Stimulated activated CD4-positive, alpha-beta T cell treated with anti-CD3 and anti-CD28 coated beads, TNF-alpha, amount 100 ng/mL, for 4 hours (primary cell): ENCODE measurements at places on chromosomes 1 and 21.

- no peak for DNase-seq
Observed at GRCh38 chr1:204571128-204571527, 54.9 kb downstream of the MDM4 start.

DNA sequence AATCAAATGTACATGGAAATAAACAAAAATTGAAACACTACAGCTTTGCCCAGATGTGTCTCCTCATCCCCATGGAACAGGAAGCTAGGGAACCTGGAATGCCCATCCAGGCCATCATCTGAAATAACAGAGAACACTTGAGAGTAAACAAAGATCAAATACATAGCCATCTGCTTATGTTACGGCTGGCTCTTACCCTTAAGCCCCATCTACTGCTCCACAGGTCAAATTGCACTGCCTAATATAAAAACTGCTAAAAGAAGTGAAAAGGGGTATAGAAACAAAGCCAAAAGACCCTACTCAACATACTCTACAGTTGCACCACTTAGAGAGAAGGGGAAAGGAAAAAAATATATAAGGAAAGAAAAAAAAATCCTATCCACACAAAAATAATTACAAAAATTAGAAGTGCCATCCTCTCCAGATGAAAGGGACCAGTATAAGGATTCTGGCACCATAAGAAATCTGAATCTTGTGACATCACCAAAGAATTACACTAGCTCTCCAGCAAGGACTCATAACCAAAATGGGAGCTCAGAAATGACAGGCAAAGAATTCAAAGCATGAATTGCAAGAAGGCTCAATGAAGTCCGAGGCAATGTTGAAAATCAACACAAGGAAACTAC, 26.9 kb downstream of the OR6Y1 start:
- DNase-seq, result no peak

GRCh38 chr21:43021756-43022600, 47.6 kb downstream of the PKNOX1 start:
- no peak for DNase-seq

DNA sequence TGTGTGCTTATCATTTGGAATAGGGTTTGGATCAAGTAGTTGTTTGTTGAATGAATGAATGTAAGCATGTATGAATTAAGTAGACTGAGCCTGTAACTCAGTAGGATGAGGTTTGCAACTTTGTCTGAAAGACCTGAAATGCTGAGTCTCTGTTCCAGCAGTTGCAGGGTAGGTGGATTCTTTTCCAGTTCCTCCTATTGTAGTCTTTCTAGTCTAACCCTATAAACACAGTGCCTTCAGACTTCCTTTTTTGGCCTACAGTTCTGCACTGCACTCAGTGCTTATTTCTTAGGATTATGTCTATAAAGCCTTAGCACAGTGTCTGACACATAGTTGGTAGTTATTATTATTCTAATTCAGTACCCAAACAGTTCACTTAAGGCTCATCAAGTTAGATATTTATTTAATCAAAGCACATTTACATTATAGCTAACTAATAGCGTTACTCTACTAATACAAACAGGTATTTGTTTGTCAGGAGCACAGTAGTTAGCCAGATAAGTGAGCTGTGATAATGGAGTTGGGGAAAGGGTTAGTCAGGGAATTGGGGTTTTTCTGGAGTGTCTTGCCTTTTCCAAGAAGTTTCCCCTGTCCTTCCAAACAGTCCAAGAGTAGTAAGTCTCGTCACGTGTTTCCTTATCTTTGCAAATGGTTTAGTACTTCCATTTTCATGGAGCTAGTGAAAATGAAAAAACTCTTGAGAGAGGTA, 45.0 kb downstream of the ABCD3 start:
- no peak for DNase-seq

- DNase-seq, result no peak
Observed at GRCh38 chr1:228402641-228403025, 4.0 kb downstream of the TRIM11 start.

DNA sequence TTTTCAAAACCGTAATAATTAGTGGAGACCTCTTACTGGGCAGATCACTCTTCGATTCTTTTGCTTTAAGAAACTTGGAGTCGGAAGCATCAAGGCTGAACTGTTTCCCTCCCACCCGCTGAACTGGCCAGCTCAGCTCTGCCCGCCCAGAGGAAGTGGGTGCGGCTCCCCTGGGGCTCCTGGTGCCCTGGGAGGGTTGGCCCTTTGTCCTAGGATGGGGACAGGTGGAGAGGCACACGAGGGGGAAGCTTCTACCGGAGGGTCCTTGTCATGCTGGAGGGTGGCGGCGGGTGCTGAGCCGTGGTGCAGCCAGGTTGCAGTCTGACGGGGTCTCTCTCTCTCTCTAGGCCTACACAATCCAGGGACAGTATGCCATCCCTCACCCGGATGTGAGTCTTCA, 64.3 kb upstream of the COL6A1 start:
- DNase-seq, result no peak

DNA sequence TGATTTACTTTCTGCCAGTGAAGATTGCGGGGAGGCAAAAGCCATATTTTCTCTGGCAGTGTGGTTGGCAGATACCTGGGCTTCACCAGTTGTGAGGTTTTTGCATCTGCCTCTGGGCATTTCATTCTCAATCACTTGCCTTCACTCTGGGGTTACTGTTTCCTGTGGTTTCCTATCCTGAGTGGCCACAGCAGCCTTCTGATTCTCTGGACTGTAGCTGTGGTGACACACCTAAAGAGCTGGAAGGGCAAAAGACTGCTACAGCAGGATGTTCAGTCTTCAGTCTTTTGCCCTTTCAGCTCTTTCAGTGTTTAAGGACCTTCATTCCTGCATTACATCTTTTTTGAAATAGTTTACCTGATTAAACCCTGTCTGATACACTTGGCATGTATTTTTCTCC, 50.5 kb upstream of the GPR52 start:
- DNase-seq, result no peak

DNA sequence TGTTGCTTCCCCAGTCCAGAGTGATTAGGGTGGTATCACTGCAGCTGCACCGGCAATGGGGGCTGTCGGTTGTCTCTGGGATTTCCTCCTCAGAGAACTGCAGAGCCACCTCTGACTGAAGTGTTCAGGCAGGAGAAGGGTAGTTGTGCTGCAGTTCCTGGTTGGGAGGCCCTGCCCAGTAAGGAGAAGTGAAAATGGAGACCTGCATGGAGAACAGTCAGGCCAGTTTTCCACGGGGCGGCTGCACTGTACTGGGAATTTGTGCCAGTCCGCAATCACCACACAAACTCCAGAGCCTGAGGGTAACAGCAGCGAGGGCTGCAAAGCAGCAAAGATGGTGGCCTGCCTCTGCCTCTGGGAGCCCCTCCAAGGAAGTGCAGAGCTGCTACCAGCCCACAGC, 58.1 kb upstream of the CCDC190 start:
- DNase-seq, result no peak

- no peak for DNase-seq
Observed at GRCh38 chr1:64203420-64203819, at the start of gene UBE2U. Gene UBE2U, plus strand, starts transcription at chr1:64203623. Its CDS starts 428 bp downstream, at chr1:64204051.

DNA sequence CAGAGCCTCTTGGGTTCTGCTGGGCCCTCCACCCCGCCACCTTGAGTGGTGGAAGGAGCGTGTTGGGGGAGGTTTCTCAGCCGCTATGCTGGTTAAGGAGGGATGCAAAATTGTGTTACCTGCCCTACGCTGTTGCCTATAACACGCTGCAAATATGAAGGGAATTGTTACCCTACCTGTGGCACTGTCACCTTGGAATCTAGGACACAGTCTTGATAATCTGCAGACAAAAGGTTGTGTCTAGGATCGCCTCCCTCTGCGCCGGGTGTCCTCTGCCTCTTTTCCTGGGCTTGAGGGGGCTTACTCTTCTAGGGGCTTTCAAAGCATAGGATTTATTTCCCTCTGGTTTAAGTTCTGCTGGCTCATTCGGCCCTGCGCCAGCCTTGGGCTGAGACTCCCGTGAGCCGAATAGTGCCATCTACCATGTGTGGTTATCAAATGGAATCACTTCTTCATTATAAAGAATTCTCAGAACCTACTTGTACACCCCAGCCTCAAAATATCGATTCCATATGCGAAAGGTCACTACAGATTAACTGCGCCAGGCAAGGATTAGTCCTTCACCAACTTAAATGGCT, 697 bp downstream of the SLC22A15 start:
- no peak for DNase-seq

GRCh38 chr1:192713921-192714320, 78.0 kb downstream of the RGS13 start:
- DNase-seq, result no peak

DNA sequence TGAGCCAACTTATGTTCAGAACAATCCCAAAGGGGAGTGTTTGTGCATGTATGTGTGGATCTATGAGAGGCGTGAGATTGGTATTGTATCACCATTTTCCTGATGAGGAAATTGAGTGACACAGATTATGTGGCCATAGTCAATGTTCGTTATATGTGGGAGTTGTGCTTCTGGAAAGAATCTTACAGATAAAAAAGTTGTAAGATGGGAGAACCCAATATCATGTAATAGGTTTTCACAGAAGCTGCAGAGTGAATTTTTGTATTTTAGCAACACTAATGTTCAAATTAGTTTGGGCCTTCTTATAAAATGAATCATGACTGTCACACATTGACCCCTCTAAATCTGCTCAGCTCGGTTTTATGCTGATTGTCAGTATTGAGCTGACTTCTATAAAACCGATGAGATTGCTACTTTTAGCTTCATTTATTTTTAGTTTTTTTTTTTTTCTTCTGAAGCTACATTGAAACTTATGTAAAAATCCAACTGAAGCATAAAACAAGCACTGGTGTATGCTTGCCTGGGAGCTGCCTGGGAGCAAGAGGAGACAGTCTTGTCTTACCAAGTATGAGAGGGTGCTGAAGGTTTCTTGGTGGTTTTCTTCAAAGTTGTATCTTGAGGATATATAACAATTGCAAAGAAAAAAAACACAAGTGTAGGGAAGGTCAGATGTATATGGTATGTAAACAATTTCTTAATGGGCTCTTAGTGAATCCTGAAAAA, 4.1 kb downstream of the RWDD3 start:
- DNase-seq, result no peak

GRCh38 chr1:206951318-206952100, 5.2 kb upstream of the PIGR start:
- no peak for DNase-seq

DNA sequence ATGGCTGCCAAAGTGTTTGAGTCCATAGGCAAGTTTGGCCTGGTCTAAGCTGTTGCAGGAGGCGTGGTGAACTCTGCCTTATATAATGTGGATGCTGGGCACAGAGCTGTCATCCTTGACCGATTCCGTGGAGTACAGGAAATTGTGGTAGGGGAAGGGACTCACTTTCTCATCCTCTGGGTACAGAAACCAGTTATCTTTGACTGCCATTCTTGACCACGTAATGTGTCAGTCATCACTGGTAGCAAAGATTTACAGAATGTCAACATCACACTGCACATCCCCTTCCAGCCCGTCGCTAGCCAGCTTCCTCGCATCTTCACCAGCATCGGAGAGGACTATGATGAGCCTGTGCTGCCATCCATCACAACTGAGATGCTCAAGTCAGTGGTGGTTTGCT, 215.8 kb upstream of the JUN start:
- DNase-seq, result no peak

GRCh38 chr1:3245344-3245743, 176.3 kb downstream of the PRDM16 start:
- DNase-seq, result no peak

- no peak for DNase-seq
Observed at GRCh38 chr1:222546548-222547259, 1.2 kb downstream of the HHIPL2 start.

GRCh38 chr21:42608446-42608845, 45.0 kb upstream of the PDE9A start:
- DNase-seq, result no peak

GRCh38 chr1:99557546-99558202, 88.2 kb upstream of the PALMD start:
- DNase-seq, result no peak

DNA sequence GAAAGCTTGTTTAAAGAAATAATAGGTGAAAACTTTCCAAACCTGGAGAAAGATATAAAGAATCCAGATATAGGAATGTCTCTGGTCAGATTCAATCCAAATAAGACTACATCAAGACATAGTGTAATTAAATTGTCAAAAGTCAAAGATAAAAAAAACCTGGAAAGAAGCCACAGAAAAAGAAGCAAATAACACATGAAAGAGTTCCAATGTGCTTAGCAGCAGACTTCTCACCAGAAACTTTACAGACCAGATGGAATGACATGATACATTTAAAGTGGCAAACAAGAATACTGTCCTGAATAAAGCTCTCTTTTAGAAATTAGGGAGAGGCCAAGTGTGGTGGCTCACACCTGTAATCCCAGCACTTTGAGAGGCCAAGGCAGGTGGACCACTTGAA, 1039.9 kb downstream of the KCNT2 start:
- DNase-seq, result no peak

DNA sequence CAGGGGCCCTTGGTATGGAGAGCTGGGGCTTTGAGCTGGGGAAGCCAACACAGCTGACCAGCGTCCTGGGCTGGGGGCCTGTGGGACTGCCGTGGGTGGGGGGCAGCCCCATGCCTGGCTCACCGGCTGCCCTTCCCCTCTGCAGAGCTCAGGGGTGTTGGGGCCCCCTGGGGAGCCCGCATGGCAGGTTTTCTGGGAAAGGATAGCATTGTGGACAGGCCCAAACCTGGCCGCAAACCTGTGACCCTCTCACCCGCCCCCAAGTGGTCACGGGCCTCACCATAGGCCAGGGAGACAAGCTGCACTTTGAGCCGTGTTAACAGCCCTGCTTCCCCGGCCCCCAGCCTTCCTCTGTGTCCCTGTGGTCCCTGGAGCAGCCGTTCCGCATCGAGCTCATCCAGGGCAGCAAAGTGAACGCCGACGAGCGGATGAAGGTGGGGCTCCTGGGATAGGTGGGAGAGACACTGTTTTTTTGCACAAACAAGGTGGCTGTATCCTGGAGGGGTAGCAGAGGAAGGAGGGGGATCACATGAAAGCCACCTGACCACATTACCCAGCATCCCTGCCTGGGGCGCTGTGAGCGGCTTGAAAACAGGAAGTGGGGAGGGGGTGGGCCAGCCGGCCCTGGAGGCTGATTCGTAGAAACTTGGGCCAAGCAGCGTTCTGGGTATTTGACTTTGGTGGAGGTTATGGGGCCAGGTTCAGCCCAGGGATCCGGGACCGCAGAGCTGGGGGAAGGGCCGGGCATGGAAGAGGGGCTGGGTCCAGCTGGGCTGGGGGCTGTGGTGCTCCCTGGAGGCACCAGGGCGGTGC, 65.9 kb downstream of the PIK3CD start:
- peak; percentile 73 for DNase-seq

GRCh38 chr1:61585714-61586113, 139.2 kb downstream of the TM2D1 start:
- no peak for DNase-seq

GRCh38 chr1:176049582-176049981, 157.5 kb downstream of the COP1 start:
- DNase-seq, result no peak

- DNase-seq, result no peak
Observed at GRCh38 chr21:38600106-38600505, 101.8 kb upstream of the ERG start.

- no peak for DNase-seq
Observed at GRCh38 chr1:47781171-47781959, 215.8 kb downstream of the TRABD2B start.

- DNase-seq, result no peak
Observed at GRCh38 chr1:76012341-76013205, 62.0 kb upstream of the ST6GALNAC3 start.

GRCh38 chr1:65493802-65494201, 73.3 kb downstream of the LEPR start:
- DNase-seq, result no peak
